ENCODE measurements at places on chromosomes 2 and 18. TPM values are rescaled to one million over a fixed set of nuclear protein-coding genes. Genes with fewer than 3 reads are reported as not detected.

- H3K4me1 ChIP-seq = no peaks in the 10 kb centered on the region
- no peaks in the 10 kb centered on the region for H3K36me3 ChIP-seq
- no peak overlapping the region for H3K4me3 ChIP-seq
- no peak for DNase-seq
- H3K27ac ChIP-seq = no peak overlapping the region
Measured at GRCh38 chr2:227880460-227880859, 9.0 kb downstream of the DAW1 start.

GRCh38 chr2:61470122-61470951 is 550 bp downstream of the USP34 start:
- DNase-seq = peak; percentile 93
- peaks cover 38% of the 10 kb centered on the region for H3K4me1 ChIP-seq
- H3K36me3 ChIP-seq = peaks cover 8% of the 10 kb centered on the region
- H3K4me3 ChIP-seq = peak overlapping the region; percentile 80

GRCh38 chr18:135045-135444 is 23.3 kb upstream of the USP14 start:
- H3K27ac ChIP-seq = no peak overlapping the region
- no peaks in the 10 kb centered on the region for H3K36me3 ChIP-seq
- no peaks in the 10 kb centered on the region for H3K4me1 ChIP-seq
- no peak for DNase-seq
- H3K27me3 ChIP-seq = no peaks in the 10 kb centered on the region

- DNase-seq = no peak
- no peaks in the 10 kb centered on the region for H3K27me3 ChIP-seq
- H3K36me3 ChIP-seq = no peaks in the 10 kb centered on the region
- H3K4me3 ChIP-seq = no peak overlapping the region
- no peaks in the 10 kb centered on the region for H3K4me1 ChIP-seq
Measured at GRCh38 chr2:157793053-157793612, 83.0 kb downstream of the ACVR1 start.

- H3K4me1 ChIP-seq = peaks cover 7% of the 10 kb centered on the region
- H3K4me3 ChIP-seq = no peak overlapping the region
- DNase-seq = no peak
- no peaks in the 10 kb centered on the region for H3K27me3 ChIP-seq
- no peaks in the 10 kb centered on the region for H3K36me3 ChIP-seq
Measured at GRCh38 chr2:165193178-165193777, 10.6 kb downstream of the SCN3A start.

DNA sequence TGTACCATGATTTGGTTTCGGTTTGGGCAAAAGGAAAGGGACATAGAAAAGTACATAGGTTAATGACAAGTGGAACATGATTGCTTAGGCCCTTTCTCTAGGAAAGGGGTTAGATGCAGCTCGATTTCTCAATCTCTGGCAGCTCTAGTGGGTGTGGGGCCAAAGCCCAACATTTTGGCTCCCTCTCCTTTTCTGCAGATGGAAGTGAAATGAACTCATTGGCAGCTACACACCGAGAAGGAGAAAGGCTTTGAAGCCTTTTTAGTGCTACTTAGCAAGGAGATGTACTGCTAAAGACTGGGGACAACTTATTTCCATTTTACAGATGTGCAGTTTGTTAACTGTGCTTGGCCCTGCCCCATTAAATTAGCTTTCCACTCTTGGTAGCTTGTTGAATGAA is 93.8 kb downstream of the LYPD6B start:
- no peaks in the 10 kb centered on the region for H3K36me3 ChIP-seq
- no peaks in the 10 kb centered on the region for H3K4me1 ChIP-seq
- no peak overlapping the region for H3K4me3 ChIP-seq
- no peaks in the 10 kb centered on the region for H3K27me3 ChIP-seq
- no peak for DNase-seq

GRCh38 chr2:51013079-51013932 is 18.6 kb downstream of the NRXN1 start:
- no peaks in the 10 kb centered on the region for H3K36me3 ChIP-seq
- no peaks in the 10 kb centered on the region for H3K27me3 ChIP-seq
- H3K27ac ChIP-seq = no peak overlapping the region
- no peaks in the 10 kb centered on the region for H3K4me1 ChIP-seq
- no peak overlapping the region for H3K4me3 ChIP-seq

- H3K27ac ChIP-seq = no peak overlapping the region
- DNase-seq = no peak
- H3K27me3 ChIP-seq = no peaks in the 10 kb centered on the region
Measured at GRCh38 chr2:182366628-182367027, 60.2 kb downstream of the PDE1A start.

DNA sequence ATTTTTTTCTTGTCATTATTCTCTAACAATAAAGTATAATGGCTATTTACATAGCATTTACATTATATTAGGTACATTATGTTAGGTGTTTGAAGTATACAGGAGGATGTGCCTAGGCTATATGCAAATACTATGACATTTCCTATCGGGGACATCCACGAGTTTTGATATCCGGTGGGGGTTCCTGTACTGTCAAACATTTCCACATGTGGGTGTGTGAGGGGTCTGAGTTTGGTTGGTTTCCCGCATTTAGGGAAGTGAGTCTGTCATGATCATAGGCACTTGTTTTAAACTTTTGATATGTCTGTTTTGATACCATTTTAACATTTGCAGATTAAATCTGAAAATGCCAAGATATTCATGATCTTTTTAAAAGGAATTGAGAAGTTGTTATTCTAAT is 76.0 kb downstream of the CEP192 start:
- H3K4me3 ChIP-seq = no peak overlapping the region
- no peaks in the 10 kb centered on the region for H3K27me3 ChIP-seq
- H3K4me1 ChIP-seq = no peaks in the 10 kb centered on the region

DNA sequence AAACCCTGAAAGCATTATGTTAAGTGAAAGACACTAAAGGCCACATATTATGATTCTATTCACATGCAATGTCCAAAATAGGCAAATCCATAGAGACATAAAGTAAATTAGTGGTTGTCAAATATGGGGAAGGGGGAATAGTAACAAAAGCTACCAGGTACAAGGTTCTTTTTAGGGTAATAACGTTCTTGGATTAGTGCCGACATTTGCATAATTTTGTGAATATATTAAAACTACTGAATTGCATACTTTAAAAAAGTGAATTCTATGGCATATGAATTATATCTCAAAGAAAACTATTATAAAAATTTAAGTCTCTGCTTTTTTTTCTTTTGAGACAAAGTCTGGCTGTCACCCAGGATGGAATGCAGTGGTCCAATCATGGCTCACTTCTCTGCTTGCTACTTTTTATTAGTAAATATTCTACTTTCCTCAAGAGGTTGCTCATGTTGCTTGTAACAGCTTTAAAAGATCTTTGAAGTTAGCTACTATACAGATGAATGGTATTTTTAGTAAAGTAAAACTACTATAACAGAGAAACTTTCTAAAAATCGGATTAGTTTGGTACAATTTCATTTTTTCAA is 2.5 kb downstream of the SESTD1 start:
- H3K27me3 ChIP-seq = no peaks in the 10 kb centered on the region
- no peak for DNase-seq

The EPHA4 gene
- total RNA-seq = not detected

The BABAM2 gene
- 40.8 TPM for total RNA-seq

The SH3BP4 gene
- not detected for total RNA-seq

The UGT1A3 gene
- total RNA-seq = not detected

The COL5A2 gene
- 3.0 TPM for total RNA-seq

Data from Karpas-422 (cell line).